ENCODE measurements at places on chromosomes 6 and 20.

- DNase-seq = no peak
Observed at GRCh38 chr6:109852713-109853112, 125.4 kb upstream of the GPR6 start.

GRCh38 chr6:167479901-167480648, 155.2 kb downstream of the TTLL2 start:
- no peak for DNase-seq

DNA sequence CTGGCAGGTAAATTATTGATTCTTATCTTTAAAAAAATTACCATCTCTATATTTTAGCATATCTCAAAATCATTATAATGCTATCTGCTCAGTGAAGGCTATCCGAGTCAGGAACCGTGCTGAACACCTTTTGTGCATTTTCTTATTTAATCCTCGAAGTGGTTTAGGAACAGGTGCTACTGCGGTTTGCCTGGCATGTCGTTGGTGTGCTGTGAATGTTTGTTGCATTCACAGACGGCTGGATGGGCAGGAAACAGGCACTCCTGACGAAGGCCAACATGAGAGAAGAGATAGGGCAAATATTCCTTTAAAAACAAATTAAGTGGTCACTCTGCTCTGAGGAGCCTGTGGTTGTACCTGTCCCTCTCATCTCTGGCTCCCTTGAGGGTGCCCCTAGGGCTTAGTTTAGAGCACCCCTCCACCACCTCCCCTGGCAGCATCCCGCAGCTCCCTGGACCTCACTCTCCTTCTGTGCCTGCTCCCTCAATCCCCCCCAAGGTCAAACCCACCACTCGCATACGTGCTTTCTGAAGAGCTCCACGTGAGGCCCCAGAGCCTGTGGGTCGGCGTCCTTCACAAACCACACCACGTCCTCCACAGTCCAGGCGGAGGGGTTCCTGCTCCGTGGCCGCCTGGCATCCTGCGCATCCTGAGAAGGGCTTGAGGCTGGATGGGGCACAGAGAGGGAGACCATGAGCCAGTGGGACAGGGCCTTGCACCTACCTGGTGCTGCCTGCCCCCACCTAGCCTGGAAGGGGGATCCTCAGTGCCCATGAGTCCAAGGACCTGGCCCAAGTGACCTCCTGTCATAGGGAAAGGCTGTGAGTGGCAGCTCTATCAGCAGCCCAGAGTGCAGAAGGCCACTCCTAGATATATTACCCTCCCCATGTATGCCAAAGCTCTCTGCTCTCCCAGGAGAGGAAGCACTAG, 116.5 kb downstream of the SCML4 start:
- DNase-seq = no peak

GRCh38 chr6:52603000-52603795, 26.3 kb upstream of the TRAM2 start:
- DNase-seq = no peak

GRCh38 chr20:38194971-38195504, 30.0 kb upstream of the TGM2 start:
- no peak for DNase-seq

DNA sequence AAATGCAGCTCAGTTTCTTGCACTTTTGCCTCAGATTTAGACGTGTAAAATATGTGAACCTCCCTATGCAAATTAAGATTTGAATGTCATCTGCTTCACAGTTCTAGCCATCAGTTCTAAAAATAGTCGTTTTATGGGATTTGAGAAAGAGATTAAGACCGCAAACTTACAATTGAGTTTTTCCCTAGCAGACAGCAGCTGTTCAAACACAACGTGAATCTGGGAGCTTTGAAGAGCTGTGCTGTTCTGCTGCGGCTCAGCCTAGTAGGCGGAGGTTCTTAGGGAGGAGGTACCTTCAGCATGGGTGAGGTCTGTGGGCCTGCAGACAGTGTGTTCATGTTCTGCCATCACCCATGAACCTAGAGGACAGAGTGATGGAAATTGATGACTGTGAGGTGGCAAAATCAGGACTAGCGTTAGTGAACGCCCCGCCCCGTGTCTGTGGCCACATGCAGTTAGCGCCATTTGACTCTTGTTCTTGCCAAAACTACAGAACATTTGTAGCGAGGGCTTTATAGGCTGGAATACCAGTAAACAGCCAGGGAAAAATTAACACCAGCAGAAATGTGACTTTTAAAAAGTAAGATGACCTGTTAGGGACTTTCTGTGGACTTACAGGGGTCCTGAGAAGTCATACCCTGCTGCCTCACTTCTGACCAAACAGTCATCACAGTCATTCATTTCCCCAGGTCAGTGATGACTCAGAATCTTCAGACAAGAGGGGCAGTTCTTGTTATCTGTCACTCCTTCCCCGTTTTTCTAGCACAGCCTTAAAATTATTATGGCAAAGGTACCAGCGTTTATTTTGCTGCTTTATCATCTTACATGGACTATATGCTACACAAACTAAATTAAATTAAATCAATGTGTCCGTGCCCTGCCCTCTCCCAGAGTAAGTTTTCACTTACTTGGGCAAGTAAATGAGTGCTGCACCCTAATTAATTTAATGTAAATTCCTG, 84.3 kb upstream of the TMEM181 start:
- no peak for DNase-seq

- DNase-seq = no peak
Observed at GRCh38 chr6:7080311-7080710, 27.4 kb upstream of the RREB1 start.

GRCh38 chr6:93735099-93735498, 315.7 kb upstream of the EPHA7 start:
- no peak for DNase-seq

DNA sequence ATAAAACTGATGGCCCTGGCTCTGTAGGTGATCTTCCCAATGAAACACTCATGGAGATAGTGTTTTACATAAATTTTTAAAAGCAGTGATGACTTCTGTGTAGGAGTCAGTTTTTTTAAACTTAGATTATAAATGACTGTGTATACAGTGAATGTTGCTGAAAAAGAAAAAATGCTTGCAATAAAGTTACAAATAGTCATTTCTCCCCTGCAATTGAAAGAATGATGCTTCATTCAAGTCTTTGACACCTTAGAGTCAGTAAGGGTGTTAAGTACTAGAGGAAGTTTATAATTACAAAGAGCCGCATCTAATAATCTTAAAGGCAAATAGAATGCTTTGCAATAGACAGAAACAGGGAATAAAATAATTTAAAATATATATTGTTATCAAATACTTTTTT, 27.6 kb downstream of the ZNF292 start:
- no peak for DNase-seq

- no peak for DNase-seq
Observed at GRCh38 chr6:107021446-107022185, 6.4 kb upstream of the MTRES1 start.

DNA sequence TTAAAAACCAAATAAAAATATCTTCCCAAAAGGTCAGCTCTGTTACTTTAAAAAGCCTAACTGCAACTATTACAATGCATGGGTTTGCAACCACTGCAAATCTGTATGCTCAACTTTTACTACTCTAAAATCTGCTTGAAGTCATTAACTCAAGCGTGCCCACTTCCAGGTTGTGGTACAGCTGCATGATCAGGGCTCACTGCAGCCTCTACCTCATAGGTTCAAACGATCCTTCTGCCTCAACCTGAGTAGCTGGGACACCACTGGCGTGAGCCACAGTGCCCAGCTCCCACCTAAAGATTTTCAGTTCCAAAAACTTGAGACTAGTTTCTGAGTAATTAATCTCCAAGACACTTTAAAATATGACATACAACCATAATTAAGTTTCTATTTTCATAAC, 8.2 kb downstream of the DIDO1 start:
- DNase-seq = no peak

DNA sequence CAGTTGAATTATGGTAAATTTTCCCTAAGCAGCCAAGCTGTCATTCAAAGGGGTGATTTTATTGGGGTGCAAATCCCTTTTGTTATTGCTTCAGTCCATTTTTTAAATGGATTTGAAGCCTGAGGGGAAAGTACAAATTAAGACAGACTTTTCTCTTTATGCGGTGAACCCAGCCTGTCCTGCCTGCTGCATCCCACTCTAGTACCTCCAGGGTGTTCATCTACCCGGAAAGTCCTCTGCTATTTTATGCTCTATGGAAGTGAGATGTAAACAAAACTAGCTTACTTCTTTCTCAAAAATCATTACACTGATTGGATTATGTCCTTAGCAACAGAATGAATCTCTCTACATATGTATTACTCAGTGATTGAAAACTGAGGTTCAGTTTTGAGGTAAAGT, 1088.9 kb upstream of the CITED2 start:
- DNase-seq = no peak

DNA sequence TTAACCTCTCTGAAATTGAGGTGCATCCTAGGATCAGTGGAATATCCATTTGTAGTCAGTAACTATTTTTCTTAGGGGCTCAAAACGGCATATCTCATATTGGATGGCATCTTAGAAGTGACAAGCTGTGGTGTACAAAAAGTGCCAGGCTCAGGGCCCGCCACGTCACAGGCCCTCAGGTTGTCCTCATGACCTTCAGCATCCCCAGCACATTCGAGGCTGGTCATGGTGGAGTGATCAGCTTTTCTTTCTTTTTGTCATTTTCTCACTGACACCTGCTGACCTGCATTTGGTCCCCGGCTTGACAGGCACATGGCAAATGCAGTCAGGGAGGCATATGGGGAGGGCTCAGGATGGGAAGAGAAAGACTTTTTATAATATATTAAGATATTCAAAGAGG, 7.1 kb upstream of the E2F1 start:
- DNase-seq = no peak

DNA sequence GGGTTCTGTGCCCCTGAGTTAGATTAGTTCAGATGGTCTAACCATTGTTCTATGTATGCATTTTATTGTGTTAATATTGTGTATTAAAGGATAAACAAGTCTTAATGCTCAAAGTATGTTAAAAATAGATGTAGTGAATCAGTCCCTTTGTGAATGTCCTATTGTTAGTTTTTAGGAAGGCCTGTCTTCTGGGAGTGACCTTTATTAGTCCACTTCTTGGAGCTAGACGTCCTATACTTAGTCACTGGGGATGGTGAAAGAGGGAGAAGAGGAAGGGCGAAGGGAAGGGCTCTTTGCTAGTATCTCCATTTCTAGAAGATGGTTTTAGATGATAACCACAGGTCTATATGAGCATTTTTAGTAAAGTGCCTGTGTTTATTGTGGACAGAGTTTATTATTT, 12.3 kb upstream of the HMGN4 start:
- DNase-seq = no peak

- DNase-seq = no peak
Observed at GRCh38 chr6:33136310-33136900, 55.9 kb downstream of the COL11A2 start.

GRCh38 chr20:13363473-13363872, 142.4 kb downstream of the ISM1 start:
- no peak for DNase-seq

- DNase-seq = no peak
Observed at GRCh38 chr20:62657956-62658355, 15.7 kb downstream of the SLCO4A1 start.

- no peak for DNase-seq
Observed at GRCh38 chr20:62952968-62953838, 694 bp downstream of the SLC17A9 start.

- DNase-seq = no peak
Observed at GRCh38 chr20:49775229-49775693, 37.4 kb upstream of the SLC9A8 start.

GRCh38 chr6:95294043-95294442, 283.3 kb upstream of the MANEA start:
- no peak for DNase-seq

- DNase-seq = no peak
Observed at GRCh38 chr6:54070025-54070424, 41.2 kb upstream of the MLIP start.

GRCh38 chr20:46139908-46140482, 21.9 kb downstream of the CD40 start:
- no peak for DNase-seq

- no peak for DNase-seq
Observed at GRCh38 chr6:100103194-100103593, 109.2 kb upstream of the MCHR2 start.

- no peak for DNase-seq
Observed at GRCh38 chr6:29631860-29632731, 887 bp downstream of the GABBR1 start.

DNA sequence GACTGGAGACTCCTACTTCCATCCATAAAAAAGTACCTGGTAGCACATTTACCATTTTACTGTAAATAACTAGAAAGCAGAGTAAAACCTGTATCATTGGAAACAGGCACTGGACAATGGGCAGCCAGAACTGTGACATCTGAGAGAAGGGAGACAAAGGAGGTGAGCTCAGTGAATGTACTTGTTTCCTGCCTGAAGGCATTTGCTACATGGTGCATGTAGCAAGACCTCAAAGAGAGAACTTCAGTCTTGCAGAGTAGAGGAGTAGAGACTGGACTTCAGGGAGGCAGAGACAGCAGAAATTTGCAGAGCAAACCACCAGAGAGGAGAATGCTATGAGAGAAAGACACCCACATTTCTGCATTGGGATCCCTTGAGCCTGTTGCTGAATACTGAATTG, 171.0 kb upstream of the CCN2 start:
- no peak for DNase-seq

DNA sequence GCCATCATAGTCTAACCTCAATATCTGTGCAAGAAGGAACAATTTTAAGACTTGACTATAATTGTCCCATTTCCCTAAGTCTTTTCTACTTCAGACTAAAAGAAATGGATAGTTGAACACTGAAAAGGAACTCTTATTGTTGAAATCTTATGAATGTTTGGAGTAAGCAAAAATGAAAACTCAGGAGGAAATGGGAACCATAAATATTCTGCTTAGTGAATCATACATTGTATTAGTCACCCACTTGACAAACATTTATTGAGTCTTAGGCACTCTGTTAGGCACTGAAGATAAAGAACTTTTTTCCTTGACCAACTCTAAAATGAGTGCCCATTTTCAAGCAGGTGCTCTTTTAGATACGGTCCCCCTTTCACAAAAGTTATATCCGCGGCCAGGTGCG, 8.7 kb downstream of the CCDC170 start:
- DNase-seq = no peak

DNA sequence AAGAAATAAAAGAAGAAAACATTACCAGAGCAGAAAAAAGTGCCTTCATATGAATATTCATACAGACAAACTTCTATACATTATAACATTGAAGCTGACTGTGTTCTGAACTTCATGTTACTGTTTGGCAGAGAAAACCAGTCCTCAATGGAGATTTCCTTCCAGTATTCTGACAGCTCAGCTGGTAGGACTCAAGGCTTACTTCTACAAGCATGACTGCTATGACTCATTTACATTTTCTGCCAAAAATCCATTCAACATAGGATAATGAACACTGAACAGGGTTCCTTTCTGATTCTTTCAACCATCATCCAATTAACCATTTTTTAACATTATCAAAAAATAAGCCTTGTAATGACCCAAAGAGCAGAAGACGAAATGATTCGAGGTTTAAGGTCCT, 25.4 kb downstream of the COL9A1 start:
- DNase-seq = no peak

GRCh38 chr6:90024633-90025032, 130.4 kb downstream of the GJA10 start:
- DNase-seq = no peak
